Endodermal cell (in vitro differentiated cells): ENCODE measurements at places on chromosomes 5 and 9.
A peak's percentile ranks its signal among the peaks of the same experiment; 100 is the strongest.

DNA sequence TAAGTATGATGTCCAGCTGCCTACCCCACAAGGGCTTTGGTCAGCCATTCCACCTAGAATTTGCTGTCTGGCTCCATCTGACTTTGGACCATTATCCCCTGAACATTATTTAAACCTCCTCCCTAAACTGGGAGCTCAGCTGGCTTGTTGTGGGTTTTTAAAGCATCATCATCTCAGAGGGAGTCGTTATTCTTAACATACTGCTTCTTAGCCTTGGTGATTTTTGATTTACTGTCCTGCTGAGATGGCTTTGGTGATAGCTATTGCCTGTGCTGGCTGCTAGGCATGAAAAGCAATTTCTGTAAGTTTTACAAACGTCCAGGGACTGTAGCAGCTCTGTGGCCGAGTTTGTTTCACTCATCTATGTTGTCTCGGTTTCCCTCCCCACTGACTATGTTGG, 256.1 kb downstream of the NR3C1 start:
- no peak for DNase-seq

- peak; percentile 32 for DNase-seq
Observed at GRCh38 chr9:126304207-126304970, 22.2 kb upstream of the MVB12B start.

- DNase-seq: no peak
Observed at GRCh38 chr5:128446-128845, 36.5 kb downstream of the PLEKHG4B start.

- no peak for DNase-seq
Observed at GRCh38 chr5:86837610-86838009, 219.9 kb downstream of the COX7C start.

DNA sequence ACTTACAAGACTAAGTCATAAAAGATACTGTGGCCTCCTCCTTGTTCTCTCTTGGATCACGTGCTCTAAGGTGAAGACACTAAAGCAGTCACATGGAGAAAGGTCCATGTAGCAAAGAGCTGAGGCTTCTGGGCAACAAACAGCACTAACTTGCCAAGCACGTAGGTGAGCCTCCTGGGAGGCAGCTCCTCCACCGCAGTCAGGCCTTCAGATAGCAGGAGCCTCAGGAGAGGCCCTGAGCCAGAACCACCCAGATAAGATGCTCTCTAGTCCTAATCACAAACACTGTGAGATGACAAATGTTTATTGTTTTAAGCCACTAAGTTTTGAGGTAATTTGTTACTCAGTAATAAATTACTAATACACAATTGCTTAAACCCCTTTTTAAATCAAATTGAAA, 38.0 kb downstream of the WDR41 start:
- DNase-seq: no peak

- DNase-seq: peak; percentile 83
Observed at GRCh38 chr5:177005619-177006264, 837 bp downstream of the UIMC1 start.

GRCh38 chr5:1568201-1568979, 44.6 kb upstream of the LPCAT1 start:
- no peak for DNase-seq

- no peak for DNase-seq
Observed at GRCh38 chr5:12570688-12571087, 666.4 kb upstream of the CTNND2 start.

DNA sequence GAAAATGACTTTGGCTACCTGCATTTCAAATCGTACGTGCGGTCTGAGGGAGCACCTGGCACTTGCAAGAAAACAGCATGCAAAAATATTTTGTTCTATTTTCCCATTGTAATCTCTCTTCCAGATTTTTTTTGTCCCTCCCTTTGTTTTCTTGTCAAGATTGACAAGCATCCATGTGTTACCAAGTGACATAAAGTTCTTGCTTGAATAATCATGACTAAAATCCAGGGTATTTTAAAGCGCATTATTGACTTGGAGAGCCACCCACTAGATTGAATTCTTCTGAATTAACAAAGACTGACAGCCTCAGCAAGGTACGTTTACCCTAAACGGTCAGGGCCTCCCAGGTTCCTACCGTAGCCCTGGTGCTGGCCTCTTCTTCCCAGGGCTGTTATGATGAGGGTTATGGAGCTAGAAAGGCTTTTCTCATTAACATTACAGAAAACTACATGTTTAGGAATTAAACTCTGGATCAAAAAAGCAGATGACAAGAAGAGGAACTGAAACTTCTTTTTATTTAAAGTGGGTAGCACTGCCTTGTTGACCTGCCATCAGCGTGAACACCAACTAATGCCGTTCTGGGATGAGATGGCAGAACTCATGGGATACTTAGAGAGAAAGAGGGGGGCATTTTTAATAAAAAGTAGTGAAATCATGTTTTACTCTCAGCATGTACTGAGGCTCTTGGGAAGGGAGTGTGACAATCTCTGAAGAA, 297.0 kb downstream of the EFNA5 start:
- DNase-seq: no peak
